ENCODE measurements at places on chromosomes 12 and 14.

GRCh38 chr14:75094896-75095295, 25.5 kb downstream of the ZC2HC1C start:
- no peak for DNase-seq

GRCh38 chr14:77355811-77356210, 21.1 kb downstream of the TMED8 start:
- DNase-seq = no peak

- DNase-seq = no peak
Measured at GRCh38 chr12:89636776-89637160, 71.9 kb downstream of the ATP2B1 start.

GRCh38 chr14:79551523-79551922, 659.8 kb downstream of the DIO2 start:
- no peak for DNase-seq

GRCh38 chr12:58381546-58381945, 440.2 kb downstream of the ATP23 start:
- DNase-seq = no peak

DNA sequence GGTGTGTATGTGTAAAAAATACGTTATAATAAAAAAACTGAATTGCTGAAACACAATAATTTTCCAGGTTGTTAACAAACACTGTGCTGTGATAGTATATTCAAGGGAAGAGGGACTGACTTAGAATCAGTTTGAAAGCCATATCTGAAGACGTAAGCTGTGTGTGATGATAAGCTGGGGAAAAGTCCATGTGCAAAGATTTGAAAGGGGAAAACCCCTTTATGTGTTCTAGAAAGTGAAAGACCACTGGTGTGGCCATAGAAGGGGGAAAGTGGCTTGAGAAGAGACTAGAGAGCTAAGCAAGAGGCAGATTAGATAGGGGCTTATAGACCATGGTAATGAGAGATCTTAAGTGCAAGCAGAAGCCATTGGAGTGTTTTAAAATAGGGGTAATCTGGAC, 195.9 kb upstream of the GZMB start:
- no peak for DNase-seq

GRCh38 chr14:37202265-37202664, 4.5 kb downstream of the MIPOL1 start:
- no peak for DNase-seq

- no peak for DNase-seq
Measured at GRCh38 chr14:60199321-60199720, 34.1 kb upstream of the DHRS7 start.

- no peak for DNase-seq
Measured at GRCh38 chr14:92706386-92706785, 42.0 kb downstream of the LGMN start.

GRCh38 chr12:9906873-9907272, 25.3 kb downstream of the CLEC2A start:
- no peak for DNase-seq

DNA sequence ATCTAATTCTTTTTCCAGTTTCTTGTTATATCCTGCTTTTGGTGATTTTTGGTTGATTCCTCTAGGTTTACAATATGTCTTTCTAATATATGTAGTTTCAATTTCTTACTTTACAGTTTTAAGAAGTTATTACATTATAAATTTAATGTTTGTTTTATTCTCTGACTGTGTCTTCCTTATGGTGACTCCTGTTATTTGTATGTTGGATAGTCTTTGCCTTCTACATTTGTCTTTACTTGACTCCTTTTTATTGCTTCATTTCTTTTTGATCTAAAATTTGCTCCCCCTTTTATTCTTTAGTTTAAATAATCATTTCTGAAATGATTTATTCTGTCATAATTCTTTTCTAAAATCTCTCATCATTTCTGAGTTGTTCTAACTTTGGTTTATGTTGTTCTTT, 125.8 kb downstream of the CCDC91 start:
- no peak for DNase-seq

DNA sequence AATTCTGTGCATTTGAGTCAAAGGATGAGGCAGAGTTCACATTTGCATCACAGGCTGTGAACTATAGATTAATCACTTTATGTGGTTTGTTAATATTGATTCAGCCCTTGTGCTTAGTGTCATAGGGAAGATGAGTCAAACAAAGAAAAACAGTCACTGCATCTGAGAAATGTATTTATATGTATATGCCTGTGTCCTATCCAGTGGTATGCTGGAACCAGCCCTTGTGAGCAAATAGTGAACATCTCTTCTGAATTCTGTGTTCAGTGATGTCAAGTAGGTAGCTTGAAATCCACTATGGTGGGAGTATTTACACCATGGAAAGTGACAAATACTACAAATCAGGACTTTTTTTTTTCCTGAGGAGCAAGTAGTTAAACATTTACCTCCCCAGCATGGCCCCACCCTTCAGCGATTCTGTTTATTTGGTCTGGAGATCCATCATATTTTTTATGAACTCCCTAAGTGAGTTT, 128.5 kb downstream of the HMGA2 start:
- no peak for DNase-seq

- no peak for DNase-seq
Measured at GRCh38 chr14:97106166-97106565, 309.0 kb downstream of the VRK1 start.

DNA sequence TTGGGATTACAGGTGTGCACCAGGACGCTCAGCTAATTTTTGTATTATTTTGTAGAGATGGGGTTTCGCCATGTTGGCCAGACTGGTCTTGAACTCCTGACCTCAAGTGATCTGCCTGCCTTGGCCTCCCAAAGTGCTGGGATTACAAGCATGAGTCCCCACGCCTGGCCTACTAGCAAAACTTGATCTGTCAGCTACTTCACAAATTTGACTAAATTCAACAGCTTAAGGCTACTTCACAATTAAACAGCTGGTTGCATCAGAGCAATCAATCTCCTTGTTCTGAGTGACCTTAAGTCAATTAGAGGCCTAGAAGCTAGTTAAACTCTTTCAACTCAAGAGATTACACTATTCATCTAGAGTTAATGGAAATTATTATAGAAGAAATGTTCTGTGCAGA, 12.2 kb downstream of the COQ10A start:
- no peak for DNase-seq

DNA sequence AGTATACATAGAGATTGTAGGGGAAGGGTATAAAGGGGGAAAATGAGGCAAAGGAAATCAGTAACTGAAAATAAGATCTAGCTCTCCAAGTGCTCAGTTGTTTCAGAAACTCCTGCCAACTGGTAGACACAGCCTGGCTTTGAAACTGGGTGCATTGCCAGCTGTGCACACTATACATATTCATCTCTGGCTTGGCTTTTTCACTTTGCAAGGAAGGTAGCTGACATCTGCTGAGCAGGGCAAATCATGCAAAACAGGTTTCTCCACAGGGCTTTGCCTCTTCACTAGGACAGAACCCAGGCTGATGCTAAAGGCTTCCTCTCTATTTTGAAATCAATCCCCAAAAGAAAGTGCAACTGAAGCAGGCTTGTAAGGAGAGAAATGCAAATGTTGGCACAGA, 101.5 kb downstream of the HELB start:
- DNase-seq = no peak

GRCh38 chr12:2495417-2496112, 299.2 kb upstream of the FKBP4 start:
- no peak for DNase-seq

DNA sequence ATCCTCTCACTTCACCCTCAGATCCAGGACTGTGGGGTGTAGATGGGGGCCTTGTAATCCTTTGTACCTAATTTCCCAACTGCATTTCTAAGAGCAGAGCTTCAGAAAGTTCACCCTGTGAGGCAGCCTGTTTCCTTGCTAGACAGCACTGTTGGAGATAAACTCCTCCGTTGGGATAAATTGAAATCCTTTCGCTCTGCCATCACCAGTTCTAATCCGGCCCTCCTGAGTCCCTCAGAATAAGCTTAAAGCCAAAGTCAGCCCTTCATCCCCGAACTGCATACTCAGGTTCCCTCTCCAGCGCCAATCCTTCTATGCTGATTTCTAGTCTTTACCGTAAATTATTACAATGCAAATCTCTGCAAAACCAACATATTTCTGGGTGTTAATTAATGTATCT, 114.7 kb downstream of the PRMT8 start:
- DNase-seq = no peak

Data from right kidney (tissue), 9 donors.